ENCODE measurements at places on chromosomes 16 and 17. TPM values are rescaled to one million over a fixed set of nuclear protein-coding genes. Genes with fewer than 3 reads are reported as not detected.

RCVRN gene
- total RNA-seq, result not detected

MYH8 gene
- not detected for total RNA-seq

GPS1 gene
- total RNA-seq, result 59.3 TPM

CDK10 gene
- 37.3 TPM for total RNA-seq

SLC2A4 gene
- total RNA-seq, result 0.68 TPM

SMIM5 gene
- total RNA-seq, result 10.1 TPM

ADAP2 gene
- total RNA-seq, result 6.3 TPM

TP53TG3B gene
- not detected for total RNA-seq

ABCC6 gene
- 0.08 TPM for total RNA-seq

RNF222 gene
- 10.8 TPM for total RNA-seq

SSH2 gene
- 17.3 TPM for total RNA-seq

ABCA3 gene
- 1.2 TPM for total RNA-seq

MT4 gene
- total RNA-seq, result 8.4 TPM

RAB37 gene
- 0.96 TPM for total RNA-seq

GPR139 gene
- total RNA-seq, result not detected

CCL4L2 gene
- total RNA-seq, result not detected

EPOP gene
- total RNA-seq, result 4.9 TPM
